MV-4-11 (cell line): ENCODE measurements at places on chromosomes 16 and 17.

- DNase-seq, result peak; percentile 16
Measured at GRCh38 chr16:78177987-78178386, 78.5 kb downstream of the WWOX start.

DNA sequence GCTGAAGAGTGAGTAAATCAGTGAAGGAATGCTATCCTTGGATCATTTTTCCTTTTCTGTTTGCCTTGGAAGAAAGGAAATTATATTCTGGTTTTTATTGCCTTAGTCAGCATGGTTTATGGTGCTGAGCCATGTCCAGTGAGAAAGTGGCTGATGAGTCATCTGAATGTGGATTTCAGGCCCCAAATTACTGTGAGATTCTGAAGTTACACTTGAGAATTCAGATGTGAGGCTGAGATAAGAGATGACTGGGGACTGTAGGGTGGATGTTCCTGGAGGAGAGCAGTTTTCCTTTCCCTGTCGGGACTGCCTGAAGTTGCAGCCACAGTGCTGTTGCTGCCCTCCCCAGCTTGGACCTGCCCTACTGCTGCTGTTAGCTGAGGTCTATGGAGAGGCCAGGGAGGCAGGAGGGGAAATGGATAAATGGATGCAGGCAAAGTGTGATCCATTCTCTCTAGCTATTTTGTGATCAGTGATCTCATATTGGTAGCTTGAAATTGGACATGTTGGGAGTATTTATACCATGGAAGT lies 4.2 kb upstream of the MAP3K14 start:
- peak; percentile 58 for DNase-seq

DNA sequence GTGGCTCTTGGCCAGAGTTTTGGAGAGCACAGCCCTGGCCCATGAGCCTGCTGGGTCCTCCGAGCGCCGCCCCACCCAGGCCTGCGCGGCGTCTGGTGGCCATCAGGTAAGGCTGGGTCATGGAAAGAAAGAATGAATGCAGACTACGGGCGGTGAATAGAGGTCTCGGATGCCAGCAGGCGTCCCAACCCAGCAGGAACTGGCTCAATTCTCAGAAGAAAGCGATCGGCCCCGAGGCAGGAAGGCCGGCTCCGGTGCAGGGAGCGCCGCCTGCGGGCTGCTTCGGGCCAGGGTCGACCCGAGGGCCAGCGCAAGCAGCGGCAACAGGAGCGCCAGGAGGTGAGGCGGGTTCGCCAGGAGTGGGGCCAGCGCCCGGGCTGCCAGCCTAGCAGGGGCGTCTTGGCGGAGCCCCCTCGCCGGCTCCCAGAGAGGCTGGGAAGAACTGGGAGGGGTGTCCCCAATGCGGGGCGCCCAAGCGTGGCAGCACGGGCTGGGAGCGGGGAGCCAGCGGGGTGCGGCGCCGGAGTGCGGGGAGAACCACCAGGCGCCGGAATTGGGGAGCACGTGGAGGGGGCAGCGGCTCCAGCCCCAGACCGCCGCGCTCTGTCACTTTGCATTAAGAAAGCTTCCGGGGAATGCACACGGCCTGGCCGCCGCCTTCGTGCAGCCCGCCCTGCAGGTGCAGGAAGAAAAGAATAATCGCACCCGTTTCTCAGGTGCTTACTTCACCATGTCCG lies 7.1 kb upstream of the TMC5 start:
- DNase-seq, result no peak

DNA sequence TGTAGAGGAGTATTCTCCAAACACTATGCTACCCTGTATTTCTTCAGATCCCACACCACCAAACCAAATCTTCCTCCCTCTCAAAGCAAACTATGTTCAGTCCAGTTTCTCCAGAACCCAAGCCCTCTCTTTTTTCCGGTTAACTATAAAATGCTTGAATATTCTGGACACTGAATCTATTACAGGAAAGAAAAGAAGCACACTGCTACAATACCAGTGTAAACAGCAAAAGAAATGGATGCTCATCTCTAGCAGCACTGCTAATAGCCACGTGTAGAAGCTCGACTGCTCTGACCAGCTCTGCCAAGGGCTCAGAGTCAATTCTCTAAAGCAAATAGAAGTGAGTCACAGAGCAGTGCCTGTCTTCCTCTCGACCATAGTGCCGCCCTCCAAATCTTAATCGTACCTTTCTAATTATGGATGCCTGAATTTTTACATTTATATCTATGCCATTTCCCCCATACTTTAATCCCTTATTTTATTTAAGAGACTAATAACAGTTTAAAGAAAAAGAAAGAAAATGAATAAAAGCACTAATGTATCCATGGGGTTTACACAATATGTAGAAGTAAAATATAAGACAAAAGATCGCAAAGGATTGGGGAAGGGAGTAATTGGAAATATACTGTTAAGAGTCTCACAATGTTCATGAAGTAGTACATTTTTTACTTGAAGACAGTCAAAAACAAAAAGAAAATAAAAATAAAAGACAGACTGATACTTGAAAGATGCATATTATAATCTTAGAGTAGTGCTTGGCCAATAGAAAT lies 154.5 kb downstream of the PARN start:
- DNase-seq, result no peak

GRCh38 chr16:89522287-89522686 lies 14.1 kb downstream of the SPG7 start:
- no peak for DNase-seq

GRCh38 chr17:34265711-34266110 lies 4.3 kb upstream of the CCL7 start:
- DNase-seq, result peak; percentile 29

DNA sequence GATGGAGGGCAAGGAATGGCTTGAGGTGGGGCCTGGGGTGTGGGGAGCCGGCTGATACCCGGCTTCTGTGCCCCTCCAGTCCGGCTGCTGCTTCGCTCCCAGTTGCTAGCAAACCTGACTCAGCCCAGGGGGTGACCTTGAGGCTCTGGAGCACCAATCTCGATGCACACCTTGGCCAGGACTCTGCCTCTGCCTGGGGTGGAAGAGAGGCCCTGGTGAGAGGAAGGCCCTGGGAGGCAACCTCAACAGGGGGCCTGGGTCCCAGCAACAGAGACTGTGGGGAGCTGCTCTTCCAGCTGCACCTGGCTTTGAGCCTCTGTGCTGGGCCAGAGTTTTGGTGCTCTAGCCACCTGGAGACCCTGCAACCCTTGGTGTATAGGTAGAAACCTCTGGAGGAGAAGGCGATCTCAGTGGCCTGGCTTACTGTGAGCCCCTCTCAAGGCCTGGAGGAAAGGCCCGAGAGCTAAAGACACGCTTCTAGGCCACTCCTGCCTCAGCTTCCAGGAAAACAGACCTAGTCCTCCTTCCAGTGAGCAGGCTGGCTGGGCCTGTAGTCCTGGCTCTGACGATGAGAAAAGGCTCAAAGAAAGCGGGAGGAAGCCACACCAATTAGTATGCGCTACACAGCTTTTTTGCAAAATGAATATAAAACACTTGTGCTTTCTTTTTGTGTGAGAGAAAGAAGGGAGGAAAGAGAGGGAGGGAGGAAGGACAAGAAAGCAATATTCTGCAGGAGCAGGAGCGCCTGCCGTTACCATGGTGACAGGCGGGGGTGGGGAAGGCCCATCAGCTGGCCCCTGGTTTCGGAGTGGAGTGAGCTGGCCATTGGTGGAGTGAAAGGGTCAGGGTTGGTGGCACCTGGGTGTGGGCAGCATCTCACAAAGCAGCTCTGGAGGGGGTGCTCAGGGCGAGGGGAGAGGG lies 51.0 kb downstream of the VAC14 start:
- DNase-seq, result no peak

DNA sequence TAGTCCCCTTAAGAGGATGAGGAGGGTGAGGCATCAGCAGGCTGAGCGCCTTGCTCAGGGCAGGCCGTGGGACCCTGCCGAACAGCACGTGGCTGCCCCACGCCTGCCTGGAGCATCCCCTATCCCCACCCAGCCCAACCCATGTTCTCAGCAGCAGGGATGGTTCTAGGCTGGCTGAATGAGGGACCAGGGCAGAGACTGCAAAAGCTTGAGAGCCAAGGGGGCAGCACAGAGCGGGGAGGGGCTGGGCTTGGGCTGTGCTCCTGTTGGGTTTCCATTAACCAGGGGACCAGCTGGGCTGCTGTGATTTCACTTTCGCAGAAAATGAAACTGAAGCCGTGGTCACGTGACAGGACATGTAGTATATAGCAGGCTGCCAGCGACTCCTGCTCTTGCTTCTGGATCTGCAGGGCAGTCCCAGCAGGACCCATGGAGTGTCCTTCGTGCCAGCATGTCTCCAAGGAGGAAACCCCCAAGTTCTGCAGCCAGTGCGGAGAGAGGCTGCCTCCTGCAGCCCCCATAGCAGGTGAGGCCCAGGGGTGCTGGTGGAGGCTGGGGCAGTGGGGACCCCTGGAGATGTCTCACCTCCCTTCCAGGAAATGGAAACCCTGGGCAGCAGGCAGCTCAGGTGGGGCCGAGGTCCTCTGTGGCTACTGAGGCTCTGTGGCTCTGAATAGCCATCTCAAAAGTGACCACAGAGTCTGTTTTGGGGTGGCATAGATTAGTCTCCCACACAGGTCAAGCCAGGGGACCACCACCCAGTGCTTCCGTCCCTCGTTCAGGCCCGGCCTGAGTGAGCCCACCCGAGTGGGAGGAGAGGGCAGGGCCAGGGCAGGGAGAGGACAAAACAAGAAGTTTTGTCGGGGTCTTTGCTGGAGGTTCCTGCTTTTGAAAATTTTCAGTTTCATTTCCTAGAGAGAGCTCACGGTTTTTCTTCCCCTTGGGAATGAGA lies 2.9 kb downstream of the RNF213 start:
- DNase-seq, result peak; percentile 85

GRCh38 chr16:67447508-67448076 lies 16.7 kb downstream of the HSD11B2 start:
- DNase-seq, result peak; percentile 80

GRCh38 chr16:87922250-87922871 lies 14.0 kb downstream of the CA5A start:
- DNase-seq, result no peak

DNA sequence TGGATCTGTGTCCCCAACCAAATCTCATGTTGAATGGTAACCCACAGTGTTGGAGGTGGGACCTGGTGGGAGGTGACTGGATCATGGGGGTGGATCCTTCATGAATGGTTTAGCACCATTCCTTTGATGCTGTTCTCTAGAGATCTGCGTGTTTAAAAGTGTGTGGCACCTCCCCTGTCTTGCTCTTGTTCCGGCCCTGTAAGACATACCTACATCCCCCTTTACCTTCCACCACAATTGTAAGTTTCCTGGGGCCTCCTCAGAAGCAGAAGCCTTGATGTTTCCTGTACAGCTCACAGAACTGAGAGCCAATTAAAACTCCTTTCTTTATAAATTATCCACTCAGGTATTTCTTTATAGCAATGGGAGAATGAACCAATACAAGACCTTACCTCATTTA lies 257.7 kb downstream of the XYLT1 start:
- DNase-seq, result no peak
